CD4-positive, alpha-beta T cell (primary cell): ENCODE measurements at places on chromosomes 3 and 15. TPM values are rescaled to one million over a fixed set of nuclear protein-coding genes. Genes with fewer than 3 reads are reported as not detected.

- DNase-seq = no peak
- H3K27ac ChIP-seq = no peak overlapping the region
- peaks cover 6% of the 10 kb centered on the region for H3K27me3 ChIP-seq
- H3K4me3 ChIP-seq = no peak overlapping the region
These were observed 251.4 kb downstream of the NR1D2 start for GRCh38 chr3:24196526-24196925.

GRCh38 chr15:28084547-28084946 lies 14.6 kb downstream of the OCA2 start:
- peaks cover 12% of the 10 kb centered on the region for H3K27me3 ChIP-seq
- no peak overlapping the region for H3K27ac ChIP-seq
- peaks cover 3% of the 10 kb centered on the region for H3K4me1 ChIP-seq
- no peak overlapping the region for H3K4me3 ChIP-seq
- H3K36me3 ChIP-seq = no peaks in the 10 kb centered on the region

GOLGA6A gene
- total RNA-seq = 0.42 TPM

HRH1 gene
- total RNA-seq = not detected

- H3K27me3 ChIP-seq = no peaks in the 10 kb centered on the region
- no peaks in the 10 kb centered on the region for H3K4me1 ChIP-seq
- no peak for DNase-seq
- H3K36me3 ChIP-seq = peaks cover 81% of the 10 kb centered on the region
These were observed 11.2 kb upstream of the GTF2A2 start for GRCh38 chr15:59668556-59668955.

GRCh38 chr15:70514251-70514650 lies 249.1 kb downstream of the UACA start:
- DNase-seq = no peak
- H3K36me3 ChIP-seq = no peaks in the 10 kb centered on the region
- no peaks in the 10 kb centered on the region for H3K27me3 ChIP-seq
- H3K27ac ChIP-seq = no peak overlapping the region
- H3K4me3 ChIP-seq = no peak overlapping the region

GRCh38 chr15:66433726-66434125 lies 47.0 kb downstream of the MAP2K1 start:
- H3K4me3 ChIP-seq = no peak overlapping the region
- DNase-seq = no peak
- H3K27me3 ChIP-seq = no peaks in the 10 kb centered on the region
- H3K4me1 ChIP-seq = peaks cover 16% of the 10 kb centered on the region
- H3K36me3 ChIP-seq = peaks cover 40% of the 10 kb centered on the region

SCAANT1 gene
- 1.4 TPM for total RNA-seq

DNA sequence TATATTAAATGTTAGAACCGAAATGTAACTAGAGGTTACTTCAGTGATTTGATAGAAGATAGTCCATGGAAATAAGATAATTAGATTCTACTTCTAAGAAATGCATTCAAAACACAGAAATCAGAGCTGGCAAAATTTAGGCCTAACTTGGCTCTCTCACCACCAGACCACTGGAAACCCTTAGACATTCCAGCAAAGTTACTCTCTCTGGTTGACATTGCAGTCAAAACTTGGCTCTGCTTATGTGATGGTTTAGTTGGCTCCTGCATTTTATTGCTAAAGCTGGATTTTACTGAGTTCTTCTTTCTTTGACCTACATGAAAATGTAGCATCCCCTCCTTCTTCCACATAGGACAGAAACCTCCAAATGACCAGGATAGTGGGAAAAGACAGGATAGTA lies 35.4 kb upstream of the CBLB start:
- no peaks in the 10 kb centered on the region for H3K27me3 ChIP-seq
- no peaks in the 10 kb centered on the region for H3K36me3 ChIP-seq
- H3K27ac ChIP-seq = no peak overlapping the region

GRCh38 chr15:51726302-51727073 lies 11.0 kb downstream of the LYSMD2 start:
- H3K27ac ChIP-seq = no peak overlapping the region
- peak; percentile 67 for DNase-seq
- H3K27me3 ChIP-seq = no peaks in the 10 kb centered on the region
- no peak overlapping the region for H3K4me3 ChIP-seq
- peaks cover 27% of the 10 kb centered on the region for H3K36me3 ChIP-seq

GRCh38 chr3:177973241-177973840 lies 562.9 kb upstream of the KCNMB2 start:
- no peak for DNase-seq
- H3K27ac ChIP-seq = no peak overlapping the region
- H3K27me3 ChIP-seq = no peaks in the 10 kb centered on the region
- H3K36me3 ChIP-seq = no peaks in the 10 kb centered on the region

- H3K27ac ChIP-seq = no peak overlapping the region
- DNase-seq = no peak
- no peaks in the 10 kb centered on the region for H3K4me1 ChIP-seq
- no peaks in the 10 kb centered on the region for H3K27me3 ChIP-seq
- H3K4me3 ChIP-seq = no peak overlapping the region
These were observed 451.1 kb upstream of the TPRG1 start for GRCh38 chr3:188720636-188721035.

PLXND1 gene
- 61.7 TPM for total RNA-seq

- H3K27me3 ChIP-seq = no peaks in the 10 kb centered on the region
- no peak overlapping the region for H3K27ac ChIP-seq
- H3K4me1 ChIP-seq = no peaks in the 10 kb centered on the region
- H3K4me3 ChIP-seq = no peak overlapping the region
- no peaks in the 10 kb centered on the region for H3K36me3 ChIP-seq
These were observed 532.9 kb upstream of the IL12A start for GRCh38 chr3:159455741-159456181.

DNA sequence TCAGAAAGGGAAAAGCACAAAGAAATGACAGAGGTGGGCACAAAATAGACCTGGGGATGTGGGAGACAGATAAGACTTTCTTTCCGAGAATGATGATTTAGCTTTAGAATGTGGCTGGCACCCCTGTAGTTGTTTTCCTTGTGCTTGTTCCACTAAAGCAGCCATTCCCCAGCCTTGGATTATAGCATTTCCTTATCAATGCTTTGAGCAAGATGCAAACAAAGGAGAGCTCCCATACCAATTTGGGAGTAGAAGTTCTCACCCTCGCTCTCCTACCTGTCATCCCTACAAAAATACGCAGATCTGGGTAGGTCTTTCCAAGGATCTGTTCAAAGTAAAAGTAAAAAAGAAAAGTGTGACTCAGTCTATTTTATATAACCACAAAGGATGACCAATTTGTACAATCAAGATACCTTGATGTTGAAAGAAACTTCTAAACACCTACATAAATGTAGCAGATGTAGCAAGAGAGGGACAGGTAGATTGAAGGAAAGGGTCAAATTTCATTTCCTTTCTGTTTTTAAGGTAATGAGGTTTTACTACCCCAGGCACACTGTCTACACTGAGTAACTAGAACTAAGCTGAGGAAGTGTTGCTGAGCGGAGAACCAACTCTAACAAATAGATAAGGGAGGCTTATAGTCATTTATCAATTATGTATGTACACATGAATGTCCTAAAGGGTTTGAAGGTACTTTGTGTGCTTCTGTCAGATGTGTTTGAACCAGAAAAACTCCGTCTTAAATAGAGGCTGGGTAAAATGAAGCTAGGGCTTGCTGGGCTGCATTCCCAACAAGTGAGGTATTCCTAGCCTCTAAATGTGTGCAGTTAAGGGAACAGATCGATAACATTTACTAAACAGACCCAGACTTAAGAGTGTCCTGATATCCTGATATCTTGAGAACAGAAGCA lies 91.1 kb upstream of the LRRN1 start:
- no peaks in the 10 kb centered on the region for H3K4me1 ChIP-seq
- DNase-seq = no peak
- H3K27me3 ChIP-seq = no peaks in the 10 kb centered on the region
- no peak overlapping the region for H3K27ac ChIP-seq

SPINK8 gene
- not detected for total RNA-seq

LYSMD4 gene
- 12.9 TPM for total RNA-seq

DNA sequence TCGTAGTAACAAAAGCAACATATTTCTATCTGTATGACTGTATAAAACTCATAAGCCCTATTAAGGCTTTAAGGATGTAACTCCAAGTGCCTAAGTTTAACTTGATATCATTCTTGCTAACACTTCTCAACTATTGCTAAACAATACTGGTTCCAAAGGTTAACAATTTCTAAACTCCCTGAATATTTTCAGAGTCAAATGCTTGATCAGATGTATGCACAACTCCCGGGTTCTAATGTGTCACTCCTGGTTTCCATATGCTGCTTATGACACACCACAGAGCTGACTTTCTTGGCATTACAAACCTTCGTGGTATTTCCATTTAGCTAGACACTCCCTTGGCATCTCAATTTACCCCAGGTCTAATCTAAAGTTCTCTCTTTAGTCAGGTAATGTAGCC lies 26.3 kb downstream of the DZIP1L start:
- no peak overlapping the region for H3K27ac ChIP-seq
- H3K4me1 ChIP-seq = no peaks in the 10 kb centered on the region
- no peaks in the 10 kb centered on the region for H3K27me3 ChIP-seq
- H3K4me3 ChIP-seq = no peak overlapping the region
- no peak for DNase-seq
- H3K36me3 ChIP-seq = no peaks in the 10 kb centered on the region

- no peak overlapping the region for H3K4me3 ChIP-seq
- no peaks in the 10 kb centered on the region for H3K27me3 ChIP-seq
- no peak for DNase-seq
These were observed 13.7 kb downstream of the ANXA2 start for GRCh38 chr15:60384053-60384452.

DNA sequence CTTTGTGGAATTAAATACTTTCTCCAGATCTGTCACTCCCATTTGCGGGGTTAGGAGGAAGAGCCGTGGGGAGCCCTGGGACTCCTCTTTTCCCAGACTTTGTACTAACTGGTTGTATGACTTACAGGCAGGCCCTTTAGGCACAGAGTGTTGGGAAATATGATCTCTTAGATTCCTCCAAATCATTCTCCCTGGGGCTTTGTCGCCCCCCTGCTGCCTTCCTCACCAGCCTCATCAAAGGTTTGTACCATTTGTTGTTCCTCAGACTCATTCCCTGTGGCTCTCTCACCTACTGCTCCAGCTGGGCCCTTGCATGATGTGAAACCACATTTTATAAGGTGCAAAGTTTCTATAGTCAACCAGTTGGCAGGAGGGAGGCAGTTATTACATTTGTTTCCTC lies 56.4 kb downstream of the CRYGS start:
- no peaks in the 10 kb centered on the region for H3K4me1 ChIP-seq
- no peak for DNase-seq
- no peak overlapping the region for H3K27ac ChIP-seq
- H3K27me3 ChIP-seq = no peaks in the 10 kb centered on the region

CLRN1 gene
- total RNA-seq = not detected

DNA sequence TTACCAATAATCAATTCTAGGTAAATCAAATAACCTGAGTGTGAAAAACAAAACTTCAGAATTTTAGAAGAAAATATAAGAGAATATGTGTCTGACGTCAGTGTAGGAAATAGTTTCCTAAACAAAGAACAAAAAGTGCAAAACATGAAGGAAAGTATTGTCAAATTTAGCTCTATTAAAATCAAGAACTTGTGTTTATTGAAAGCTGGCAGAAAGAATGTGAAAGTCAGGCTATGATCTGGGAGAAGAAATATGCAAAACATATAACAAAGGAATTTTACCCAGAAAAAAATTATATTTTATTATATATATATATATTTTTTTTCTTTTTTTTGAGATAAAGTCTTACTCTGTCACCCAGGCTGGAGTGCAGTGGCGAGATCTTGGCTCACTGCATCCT lies 129.1 kb upstream of the ANKRD28 start:
- DNase-seq = no peak
- no peak overlapping the region for H3K27ac ChIP-seq
- H3K27me3 ChIP-seq = no peaks in the 10 kb centered on the region
- H3K4me1 ChIP-seq = no peaks in the 10 kb centered on the region
- no peak overlapping the region for H3K4me3 ChIP-seq
- H3K36me3 ChIP-seq = no peaks in the 10 kb centered on the region

DNA sequence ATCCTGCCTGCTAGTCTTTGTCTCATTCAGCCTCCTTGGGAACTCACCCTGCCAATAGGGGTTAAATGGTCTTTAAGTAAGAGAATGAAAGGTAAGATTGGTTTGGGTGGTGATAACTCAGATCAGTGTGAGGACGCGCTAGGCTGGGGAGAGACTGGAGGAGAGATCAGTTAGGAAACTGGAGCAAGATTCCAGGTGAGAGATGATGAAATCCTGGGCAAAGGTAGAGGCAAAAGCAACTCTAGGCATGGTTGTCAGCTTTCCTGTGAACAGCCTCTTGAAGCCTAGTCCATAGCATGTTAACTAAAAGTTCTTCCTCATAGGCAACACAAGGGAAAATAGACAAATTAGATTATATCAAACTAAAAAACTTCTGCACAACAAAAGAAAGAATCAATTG lies 145.2 kb upstream of the ANKRD28 start:
- no peak overlapping the region for H3K4me3 ChIP-seq
- no peaks in the 10 kb centered on the region for H3K36me3 ChIP-seq
- H3K27me3 ChIP-seq = no peaks in the 10 kb centered on the region
- no peak overlapping the region for H3K27ac ChIP-seq
- no peak for DNase-seq

DNA sequence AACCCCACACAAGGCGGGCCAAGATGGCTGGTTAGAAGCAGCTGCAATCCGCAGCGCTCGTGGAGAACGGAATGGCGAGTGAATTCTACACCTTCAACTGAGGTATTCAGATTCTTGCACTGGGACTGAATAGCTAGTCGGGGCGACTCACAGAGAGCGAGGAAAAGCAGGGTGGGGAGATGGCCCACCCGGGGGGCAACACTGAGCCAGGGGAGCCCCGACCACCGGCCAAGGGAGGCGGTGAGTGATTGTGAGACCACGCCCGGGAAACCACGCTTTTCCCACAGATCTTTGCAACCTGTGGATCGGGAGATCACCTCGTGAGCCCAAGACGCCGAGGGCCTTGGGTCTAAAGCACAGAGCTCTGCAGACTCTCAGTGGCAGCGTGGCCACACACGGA lies 28.3 kb downstream of the GNB5 start:
- peaks cover 2% of the 10 kb centered on the region for H3K4me1 ChIP-seq
- H3K36me3 ChIP-seq = peaks cover 37% of the 10 kb centered on the region
- H3K27me3 ChIP-seq = no peaks in the 10 kb centered on the region
- H3K27ac ChIP-seq = no peak overlapping the region
- DNase-seq = no peak

- H3K36me3 ChIP-seq = no peaks in the 10 kb centered on the region
- H3K27ac ChIP-seq = no peak overlapping the region
- DNase-seq = no peak
These were observed 339.0 kb upstream of the PROK2 start for GRCh38 chr3:72123908-72124441.

- H3K4me3 ChIP-seq = no peak overlapping the region
- DNase-seq = no peak
- no peak overlapping the region for H3K27ac ChIP-seq
- no peaks in the 10 kb centered on the region for H3K27me3 ChIP-seq
These were observed 168.3 kb upstream of the ICE2 start for GRCh38 chr15:60647246-60647645.
